CD4-positive, alpha-beta T cell (primary cell): ENCODE measurements at places on chromosomes 6 and 20.

DNA sequence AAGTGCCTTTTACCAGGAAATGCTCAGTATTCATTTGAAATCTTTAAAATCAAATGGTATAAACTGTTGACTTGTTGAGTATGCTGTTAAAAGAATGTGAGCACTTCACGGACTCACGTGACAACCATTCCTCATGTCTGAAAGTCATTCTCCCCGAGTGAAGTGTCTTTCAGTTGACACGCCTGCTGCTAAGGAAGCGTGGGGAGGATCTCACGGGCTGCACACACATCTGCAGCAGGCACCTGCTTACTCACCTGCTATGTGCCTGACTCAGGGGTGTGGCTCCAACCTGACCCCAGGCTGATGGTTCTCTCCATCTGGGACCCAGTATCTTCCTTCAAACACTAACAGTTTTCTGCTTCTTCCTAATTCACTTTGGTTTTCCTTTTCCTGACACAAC lies 32.7 kb downstream of the WDR27 start:
- DNase-seq = no peak

DNA sequence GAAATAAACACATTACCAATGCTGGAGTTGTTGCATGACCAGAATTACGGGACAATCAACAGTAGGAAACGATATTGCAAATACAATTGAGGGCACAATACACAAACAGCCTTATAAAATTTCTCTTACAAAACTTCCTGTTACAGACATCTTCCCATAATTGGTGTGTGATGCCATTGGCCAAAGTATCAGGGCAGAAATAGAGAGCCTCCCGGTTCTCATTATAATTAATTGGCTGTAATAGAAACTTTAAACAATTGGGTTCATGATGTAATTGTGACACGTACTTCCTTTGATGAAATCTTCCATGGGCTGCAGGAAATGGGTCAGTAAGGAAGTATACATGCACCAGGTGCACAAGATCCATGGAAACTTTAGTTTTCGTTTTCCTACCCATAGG lies 40.3 kb upstream of the RALGAPA2 start:
- no peak for DNase-seq

GRCh38 chr6:44788387-44788981 lies 401.0 kb downstream of the CDC5L start:
- no peak for DNase-seq

DNA sequence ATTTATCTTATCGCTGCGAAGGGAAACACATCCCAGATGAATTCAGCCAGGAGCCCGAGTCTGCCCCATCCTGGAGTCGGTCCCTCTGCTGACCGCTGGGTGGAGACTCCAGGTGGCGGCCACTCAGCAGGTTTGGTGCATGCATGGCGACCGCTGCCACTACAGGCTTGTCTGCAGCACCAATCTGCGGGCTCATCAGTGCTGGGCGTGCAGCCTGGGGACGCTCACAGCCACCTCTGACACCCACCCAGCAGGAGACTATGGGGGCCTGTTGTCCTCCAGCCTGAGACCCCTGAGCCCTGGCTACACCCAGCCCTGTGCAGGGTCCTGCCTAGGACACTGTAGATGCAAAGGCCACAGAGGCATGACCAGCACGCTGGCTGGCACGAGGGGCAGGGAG lies 40.5 kb upstream of the GATA5 start:
- DNase-seq = no peak

GRCh38 chr6:154638369-154638768 lies 94.8 kb upstream of the SCAF8 start:
- DNase-seq = no peak

GRCh38 chr6:56819604-56820003 lies 135.3 kb upstream of the BEND6 start:
- DNase-seq = no peak

- no peak for DNase-seq
Measured at GRCh38 chr6:144284478-144284782, 705 bp upstream of the UTRN start.
